WERI-Rb-1 (cell line): ENCODE measurements at places on chromosomes 13 and 19.

DNA sequence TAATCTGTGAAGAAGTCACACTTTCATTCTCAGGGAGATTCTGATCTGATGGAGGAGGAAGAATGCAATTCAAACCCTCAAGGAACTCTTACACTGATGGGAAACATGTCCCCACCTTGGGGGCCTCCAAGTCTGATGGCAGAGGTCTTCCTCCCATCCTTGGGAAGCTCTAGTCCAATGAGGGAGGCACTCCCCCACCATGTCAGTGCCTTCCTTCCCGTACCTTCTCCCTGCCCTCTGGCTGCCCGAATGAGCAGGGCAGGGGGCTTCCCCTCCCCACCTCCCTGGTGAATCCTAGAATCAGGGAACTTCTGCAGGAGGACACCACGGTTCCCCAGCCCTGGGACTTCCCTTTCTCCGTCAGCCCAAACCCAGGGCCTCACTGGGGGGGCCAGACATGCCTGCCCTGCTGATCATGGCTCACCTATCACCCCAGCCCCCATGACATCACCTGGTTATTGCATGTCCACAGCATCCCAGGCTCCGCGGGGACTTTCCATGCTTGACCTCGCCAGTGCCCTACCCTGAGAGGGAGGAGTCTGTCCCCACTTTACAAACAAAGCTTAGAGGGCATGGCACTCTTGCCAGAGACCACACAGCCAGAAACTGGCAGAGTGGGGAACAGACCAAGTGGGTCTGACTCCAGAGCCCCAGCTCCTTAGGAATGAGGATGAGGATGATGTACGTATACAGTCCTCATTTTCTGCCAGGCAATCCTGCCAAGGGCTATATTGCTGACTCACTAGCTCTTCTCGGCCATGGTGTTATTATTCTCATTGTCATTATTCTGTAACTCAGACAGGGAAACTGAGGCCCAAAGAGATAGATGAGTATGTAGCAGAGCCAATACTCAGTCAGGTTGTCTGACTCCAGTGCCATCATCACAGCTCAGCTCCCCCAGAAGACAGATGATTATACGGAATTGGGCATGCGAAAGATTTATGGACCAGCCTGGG, 9.6 kb upstream of the BCL3 start:
- no peak for DNase-seq

- no peak for DNase-seq
These were observed 25.2 kb downstream of the MCF2L start for GRCh38 chr13:112994084-112994780.

- no peak for DNase-seq
These were observed 103.9 kb downstream of the FAM216B start for GRCh38 chr13:42885325-42885724.

DNA sequence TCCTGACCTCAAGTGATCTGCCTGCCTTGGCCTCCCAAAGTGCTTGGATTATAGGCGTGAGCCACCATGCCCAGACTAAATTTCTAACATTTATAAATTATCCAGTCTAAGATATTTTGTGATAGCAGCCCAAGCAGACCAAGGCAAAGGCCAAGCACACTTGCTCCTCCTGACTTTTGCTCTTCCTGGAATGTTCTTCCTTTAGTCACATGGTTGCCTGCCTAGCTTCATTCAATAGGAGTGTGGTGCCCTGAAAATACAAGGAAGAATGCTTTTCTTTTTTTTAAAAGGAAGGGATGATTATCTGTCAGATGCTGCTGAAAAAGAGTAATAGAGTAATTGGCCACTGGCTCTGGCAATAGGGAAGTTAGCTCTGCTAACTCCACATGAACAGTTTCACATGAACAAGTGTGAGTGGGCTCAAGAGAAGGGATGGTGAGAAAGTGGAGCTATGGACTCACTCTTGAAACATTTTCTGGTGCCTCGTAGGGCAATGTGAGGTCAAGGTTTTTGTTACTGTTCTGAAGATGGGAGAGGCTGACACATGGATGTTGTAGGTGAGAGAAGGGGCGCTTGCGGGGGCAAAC, 47.1 kb downstream of the USPL1 start:
- no peak for DNase-seq

DNA sequence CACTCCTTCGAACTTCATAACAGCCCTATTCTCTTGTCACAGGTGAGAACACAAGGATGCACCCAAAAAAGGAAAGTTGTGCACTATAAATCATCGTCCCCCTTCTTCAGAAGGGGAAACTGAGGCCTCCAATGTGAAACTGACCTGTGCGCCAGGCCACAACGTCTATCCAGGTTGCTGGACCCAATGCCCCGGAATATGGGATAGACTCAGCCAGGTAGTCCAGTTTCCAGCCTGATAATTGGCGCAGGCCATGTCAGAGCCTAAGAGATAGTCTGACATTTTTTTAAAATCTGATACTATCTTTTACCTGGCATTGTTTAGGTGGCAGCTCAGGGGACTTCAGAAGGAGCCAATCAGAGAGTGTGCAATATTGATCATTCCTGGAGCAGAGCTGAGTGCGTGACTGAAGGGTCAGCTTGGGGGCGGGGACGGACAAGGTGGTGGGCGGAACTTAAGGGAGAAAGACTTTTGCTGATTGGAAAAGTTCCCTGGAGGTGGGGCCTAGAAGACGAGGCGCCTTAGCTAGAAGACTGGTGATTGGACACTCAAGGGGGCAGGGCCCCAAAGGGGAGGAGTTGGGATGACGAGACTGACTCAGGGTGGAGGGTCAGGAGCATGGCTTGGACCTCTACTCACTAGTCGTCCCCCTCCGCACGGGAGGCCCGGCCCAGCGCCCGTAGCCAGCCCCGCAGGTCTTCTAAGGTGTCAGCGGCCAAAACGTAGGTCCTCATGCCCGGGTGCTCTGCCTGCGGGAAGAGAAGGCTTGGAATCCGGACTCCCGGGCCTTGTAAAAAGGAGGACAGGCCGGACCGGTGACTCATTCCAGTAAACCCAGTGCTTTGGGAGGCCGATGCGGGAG, 8.5 kb downstream of the PLEKHA4 start:
- no peak for DNase-seq

- DNase-seq, result no peak
These were observed 380.2 kb downstream of the FGF9 start for GRCh38 chr13:22050951-22051563.

- DNase-seq, result no peak
These were observed 70.8 kb upstream of the GPR12 start for GRCh38 chr13:26831336-26831908.

- DNase-seq, result no peak
These were observed 48.9 kb upstream of the URAD start for GRCh38 chr13:28037399-28037798.

DNA sequence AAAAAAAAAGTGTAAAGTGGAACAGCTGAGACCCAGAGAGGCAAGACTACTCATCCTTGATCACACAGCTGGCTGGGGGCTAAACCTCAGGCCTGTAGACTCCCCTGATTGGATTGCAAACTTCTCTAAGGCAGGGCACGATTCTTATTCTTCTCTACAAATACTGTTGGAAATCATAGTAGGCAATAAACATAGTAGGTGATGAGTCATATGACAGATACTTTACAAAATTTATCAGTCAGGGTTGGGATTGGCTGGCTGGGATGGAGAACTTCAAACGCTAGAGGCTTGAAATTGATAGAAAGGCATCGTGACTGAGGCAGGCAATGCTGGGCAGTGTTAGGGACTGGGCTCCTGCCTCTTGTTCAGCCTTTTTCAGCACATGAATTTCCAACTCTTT, 5.9 kb upstream of the MATK start:
- no peak for DNase-seq

- DNase-seq, result no peak
These were observed 224.2 kb upstream of the MAB21L1 start for GRCh38 chr13:35700671-35701070.

DNA sequence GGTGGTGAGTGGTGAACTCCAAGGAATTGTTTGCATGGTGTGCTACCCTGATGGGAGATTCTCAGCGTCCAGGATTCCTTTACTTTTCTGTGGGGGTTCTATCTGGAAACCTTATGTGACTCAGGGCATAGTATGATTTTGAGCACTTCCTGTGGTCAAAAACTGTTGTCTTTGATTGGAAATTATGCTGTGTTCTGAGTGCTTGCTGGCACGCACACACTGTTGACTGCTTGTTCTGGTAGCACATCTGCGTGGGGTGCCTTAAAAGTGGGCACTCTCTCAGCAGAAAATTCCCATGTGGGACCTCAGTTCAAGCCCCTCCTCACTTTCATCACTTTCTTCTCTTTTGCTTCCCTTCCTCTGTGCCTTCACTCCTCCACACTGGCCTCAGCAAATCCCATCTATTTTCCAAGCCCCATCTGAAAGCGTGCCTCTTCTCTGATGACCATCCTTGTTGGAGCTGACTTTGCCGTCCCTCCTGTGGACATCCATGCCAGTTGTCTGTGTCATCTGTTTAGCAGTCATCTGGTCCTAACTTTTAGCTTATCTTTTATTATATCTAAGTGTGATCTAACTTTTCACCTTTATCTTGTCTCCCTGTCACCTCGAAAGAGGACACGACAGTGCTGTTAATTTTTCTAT, 56.4 kb upstream of the NPAS1 start:
- no peak for DNase-seq

DNA sequence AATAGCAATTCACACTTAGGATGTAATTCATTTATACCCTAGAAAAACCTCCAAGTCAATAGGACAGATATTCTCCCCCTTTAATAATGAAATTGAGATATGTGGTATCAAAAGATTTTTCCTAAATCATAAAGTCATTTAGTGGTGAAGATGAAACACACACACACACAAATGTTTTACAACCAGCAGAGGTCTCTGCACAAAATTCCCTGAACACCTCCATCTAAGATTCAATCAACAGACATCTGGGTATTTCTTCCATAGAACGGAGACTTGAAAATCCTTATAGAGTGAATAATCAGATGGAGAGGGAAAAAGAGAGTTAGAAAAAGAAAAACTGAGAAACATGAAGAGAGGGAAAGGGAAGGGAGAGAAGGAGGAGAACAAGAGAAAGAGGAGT, 52.8 kb downstream of the MYCBP2 start:
- DNase-seq, result no peak

DNA sequence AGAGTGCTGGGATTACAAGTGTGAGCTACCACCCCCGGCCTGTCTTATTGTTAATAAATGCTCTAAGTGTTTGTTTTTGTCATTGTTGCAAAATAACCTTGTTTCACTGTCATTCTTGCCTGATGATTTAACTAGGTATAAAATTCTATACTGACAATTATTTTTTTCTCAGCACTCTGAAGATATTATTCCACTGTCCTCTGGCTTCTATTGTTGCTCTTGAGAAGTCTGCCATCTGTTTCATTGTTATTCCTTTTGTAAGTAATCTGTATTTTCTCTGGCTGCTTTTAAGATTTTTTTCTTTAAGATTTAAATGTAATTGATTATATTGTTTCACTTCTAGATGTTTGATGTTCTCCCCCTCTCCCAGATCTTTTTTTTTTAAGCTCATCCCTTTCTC, 17.6 kb downstream of the ZNF420 start:
- DNase-seq, result no peak

DNA sequence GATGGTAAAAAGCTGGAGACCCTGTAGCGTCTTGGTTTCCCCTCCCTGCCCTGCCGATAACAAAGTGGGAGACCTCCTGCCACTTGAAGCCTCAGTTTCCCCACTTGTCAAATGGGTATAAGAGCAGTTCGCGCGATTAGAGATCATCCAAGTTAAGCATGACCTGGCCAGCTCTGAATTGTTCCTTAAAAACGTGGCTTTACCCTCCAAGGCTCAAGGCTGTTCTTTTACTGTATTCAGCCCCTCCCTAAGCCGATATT, 421 bp downstream of the TNPO2 start:
- no peak for DNase-seq

GRCh38 chr13:73767191-73767741, 366.9 kb downstream of the KLF12 start:
- DNase-seq, result no peak

- no peak for DNase-seq
These were observed 149.9 kb downstream of the MYO16 start for GRCh38 chr13:108779308-108779707.
